ENCODE measurements at places on chromosomes 6 and 20.

DNA sequence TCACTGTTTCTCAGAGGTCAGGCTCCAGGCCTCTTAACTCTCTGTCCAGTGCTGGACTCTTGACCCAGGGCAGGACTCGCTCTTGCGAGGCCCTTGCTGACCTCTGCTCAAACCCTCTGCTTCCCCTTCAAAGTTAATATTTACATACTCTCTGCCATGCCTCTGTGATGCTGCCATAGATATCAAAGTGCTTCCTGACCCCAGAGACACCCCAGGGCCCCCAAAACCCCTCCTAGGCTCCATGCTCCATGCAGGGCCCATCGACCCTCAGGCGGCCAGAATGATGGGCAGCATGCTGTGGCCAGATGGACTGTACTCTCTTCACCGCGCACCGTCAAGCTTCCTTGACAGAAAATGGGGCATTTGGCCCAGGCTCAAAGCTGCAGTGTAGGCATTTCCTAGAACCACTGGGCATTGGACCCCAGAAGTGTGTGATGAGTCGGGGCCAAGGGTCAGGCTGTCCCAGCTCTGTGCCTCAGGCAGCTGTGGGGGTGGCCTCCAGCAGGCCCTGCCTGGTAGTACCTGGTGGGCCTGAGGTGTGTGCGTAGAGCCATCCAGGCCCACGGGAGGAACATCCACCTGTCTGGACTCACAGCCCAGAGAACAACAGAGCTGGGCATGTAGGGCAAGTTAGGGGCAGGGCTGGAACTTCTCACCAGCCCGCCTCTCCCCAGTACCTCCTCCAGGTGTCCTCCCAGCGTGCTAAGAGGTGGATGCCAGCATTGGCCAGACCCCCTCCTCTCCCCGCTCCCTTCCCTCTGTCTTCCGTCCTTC lies 142.8 kb downstream of the VEGFA start:
- DNase-seq: no peak

- no peak for DNase-seq
Observed at GRCh38 chr6:131766631-131767030, 41.2 kb upstream of the ENPP1 start.

DNA sequence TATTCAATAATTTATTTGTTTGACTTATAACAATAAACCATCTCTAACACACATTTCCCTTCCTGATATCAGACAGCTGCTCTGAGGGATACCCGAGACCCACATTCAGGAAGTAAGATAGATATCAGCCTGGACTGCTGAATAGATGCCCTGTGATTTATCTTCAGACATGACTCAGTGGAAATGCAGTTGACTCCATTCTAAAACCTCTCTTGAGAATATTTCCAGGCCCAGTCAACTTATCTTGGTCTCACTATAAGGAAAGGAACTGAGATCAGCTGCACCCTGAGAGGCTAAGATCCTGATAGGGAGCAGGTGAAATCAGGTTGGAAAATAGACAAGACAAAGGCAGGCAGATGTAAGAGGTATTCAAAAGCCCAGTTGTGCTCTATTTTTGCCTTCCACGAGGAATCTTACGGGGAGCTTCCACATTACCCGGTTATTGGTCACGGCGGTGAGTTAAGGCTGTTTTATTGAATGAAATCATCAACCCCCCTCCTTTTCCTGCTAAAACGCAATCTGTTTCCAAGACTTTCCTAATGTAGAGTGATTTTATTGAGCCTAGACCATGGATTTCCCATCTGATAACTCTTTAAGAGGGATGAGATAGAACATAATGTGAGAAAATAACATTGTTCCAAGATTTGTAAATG lies 25.5 kb downstream of the C6orf15 start:
- peak; percentile 74 for DNase-seq

DNA sequence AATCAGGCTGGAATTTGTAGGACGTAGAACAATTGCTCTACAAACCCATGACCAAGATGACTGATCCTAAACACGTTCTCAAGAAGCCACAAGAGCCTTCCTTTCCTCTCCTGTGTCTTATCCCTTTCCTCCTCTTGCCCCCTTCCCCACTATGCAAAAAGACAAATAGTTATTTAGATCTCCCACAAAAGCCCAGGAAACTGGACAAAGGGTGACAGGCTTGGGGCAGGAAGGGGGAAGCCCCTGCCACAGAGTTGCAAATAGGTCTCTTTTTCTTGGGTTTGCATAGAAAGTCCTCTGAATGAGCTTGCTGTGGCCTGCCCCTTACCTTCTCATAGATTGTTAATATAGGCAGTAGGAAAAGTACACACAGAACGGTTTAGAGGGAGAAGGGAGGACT lies 377.1 kb upstream of the BTBD3 start:
- DNase-seq: no peak

- DNase-seq: no peak
Observed at GRCh38 chr6:136811272-136811671, 11.1 kb upstream of the PEX7 start.

- no peak for DNase-seq
Observed at GRCh38 chr6:167113935-167114910, 8.7 kb upstream of the CCR6 start.

All from RCC 7860 (cell line).